ENCODE measurements at places on chromosomes 16 and 17.
A peak's percentile ranks its signal among the peaks of the same experiment; 100 is the strongest.

GRCh38 chr17:14360856-14361255 is 60.0 kb downstream of the HS3ST3B1 start:
- DNase-seq: no peak

DNA sequence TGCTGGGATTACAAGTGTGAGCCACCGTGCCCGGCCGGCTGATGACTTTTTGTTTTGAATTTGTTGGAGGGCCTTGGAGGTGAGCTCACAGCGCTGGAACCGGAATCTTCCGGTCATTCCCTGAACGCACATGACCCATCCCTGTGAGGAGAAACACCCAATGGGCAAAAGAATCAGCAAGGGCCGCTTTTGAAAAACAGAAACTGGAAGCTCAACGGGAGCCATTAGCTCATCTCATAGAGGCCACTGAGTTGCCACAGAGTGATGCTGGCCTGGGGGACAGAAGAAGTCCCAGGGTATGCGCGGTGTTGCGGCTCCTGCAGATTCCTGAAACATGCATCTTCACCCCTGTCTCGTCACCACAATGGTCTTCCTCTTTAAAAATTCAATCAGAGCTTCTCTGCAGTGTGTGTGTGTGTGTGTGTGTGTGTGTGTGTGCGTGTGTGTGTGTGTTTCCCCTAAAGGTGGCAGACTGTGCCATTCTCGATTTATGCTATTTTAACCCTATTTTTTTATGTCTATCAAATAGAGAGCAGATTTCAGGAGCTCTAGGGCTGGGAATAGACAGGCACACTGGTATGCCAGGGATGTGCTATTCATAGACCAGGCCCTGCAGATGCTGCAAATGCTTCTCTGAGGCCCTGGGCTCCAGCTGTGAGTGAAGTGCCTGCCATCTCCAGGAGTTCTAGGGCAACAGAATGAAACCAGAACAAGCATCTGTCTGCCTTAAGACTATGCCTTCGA is 68.3 kb downstream of the MARCHF10 start:
- DNase-seq: no peak

DNA sequence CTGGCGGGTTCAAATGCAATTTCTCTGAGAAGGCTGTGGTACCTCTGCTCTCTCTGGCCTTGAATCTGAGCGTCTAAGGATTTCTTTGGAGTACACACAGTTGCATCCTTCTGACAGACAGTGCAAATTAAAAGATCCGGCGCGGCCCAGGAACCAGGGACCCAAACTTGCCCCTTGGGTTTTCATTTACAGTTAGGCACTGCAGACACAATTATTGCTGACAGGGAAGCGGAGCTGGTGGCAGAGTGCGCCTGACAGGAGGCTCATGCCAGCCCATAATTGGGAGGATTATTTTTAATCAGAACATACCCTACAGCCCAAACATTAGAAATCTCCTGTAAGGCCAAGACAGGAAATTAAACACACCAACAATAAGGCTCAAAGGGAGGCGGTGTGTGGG is 1023.4 kb upstream of the RBFOX1 start:
- no peak for DNase-seq

DNA sequence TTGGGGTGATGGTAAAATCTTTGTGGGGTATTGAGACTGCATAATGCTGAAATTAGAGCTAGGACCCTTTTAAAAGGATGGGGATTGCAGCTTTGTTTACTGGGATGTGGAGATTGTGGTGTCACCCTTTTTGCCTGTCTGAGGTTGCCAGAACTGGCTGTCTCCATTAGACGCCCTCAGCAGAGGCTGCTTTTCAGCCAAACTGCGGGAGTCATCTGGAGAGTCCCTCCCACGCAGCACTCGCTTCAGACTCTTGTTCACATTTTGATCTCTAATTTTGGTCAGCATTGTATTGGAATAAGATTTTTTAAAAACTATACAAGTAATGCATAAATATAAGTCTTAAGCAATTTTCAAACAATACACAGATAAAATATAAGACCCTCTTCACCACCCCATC is 27.9 kb upstream of the JPT2 start:
- DNase-seq: no peak

DNA sequence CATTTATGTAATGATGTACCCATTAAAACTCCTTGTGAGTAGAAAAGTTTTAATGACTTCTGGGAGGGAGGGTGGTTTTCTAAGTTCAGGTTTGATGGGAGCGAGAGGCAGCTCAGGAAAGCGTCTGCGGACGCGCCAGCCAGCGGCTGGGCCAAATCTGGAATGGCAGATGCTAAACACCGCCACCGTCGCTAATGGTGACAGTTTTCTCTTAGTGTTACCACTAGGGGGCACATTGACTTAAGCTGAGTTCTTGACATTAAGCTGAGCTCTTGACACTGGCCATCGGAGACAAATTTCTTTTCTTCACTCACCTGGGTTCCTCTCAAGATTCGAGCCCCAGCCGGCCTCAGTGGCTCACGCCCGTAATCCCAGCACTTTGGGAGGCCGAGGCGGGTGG is 6.7 kb downstream of the TRPV1 start:
- peak; percentile 34 for DNase-seq

GRCh38 chr17:80882926-80883685 is 108.5 kb upstream of the CHMP6 start:
- no peak for DNase-seq

DNA sequence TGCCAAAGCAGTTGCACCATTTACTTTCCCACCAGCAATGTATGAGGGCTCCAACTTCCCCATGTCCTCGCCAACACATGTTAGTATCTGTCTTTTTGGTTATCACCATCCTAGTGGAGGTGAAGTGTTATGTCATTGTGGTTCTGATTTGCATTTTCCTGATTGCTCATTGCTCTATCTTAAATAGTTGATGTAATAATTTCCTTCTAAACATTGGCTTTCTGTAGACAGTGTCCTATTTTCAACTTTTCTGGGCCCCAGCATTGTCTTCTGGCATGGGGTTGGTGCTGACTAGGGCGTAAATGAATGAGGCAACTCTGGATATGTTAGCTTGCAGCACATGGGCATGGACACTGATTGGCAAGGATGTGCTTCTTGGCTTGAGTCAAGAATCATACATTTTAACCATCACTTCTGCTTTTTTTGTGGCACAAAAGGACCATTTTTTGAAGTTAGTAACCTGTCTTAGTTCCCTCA is 25.1 kb downstream of the PLCG2 start:
- no peak for DNase-seq

GRCh38 chr16:62450291-62450690 is 414.1 kb upstream of the CDH8 start:
- no peak for DNase-seq

GRCh38 chr17:61230461-61230860 is 169.2 kb upstream of the TBX2 start:
- DNase-seq: no peak

GRCh38 chr16:54405478-54405877 is 118.9 kb upstream of the IRX3 start:
- no peak for DNase-seq

DNA sequence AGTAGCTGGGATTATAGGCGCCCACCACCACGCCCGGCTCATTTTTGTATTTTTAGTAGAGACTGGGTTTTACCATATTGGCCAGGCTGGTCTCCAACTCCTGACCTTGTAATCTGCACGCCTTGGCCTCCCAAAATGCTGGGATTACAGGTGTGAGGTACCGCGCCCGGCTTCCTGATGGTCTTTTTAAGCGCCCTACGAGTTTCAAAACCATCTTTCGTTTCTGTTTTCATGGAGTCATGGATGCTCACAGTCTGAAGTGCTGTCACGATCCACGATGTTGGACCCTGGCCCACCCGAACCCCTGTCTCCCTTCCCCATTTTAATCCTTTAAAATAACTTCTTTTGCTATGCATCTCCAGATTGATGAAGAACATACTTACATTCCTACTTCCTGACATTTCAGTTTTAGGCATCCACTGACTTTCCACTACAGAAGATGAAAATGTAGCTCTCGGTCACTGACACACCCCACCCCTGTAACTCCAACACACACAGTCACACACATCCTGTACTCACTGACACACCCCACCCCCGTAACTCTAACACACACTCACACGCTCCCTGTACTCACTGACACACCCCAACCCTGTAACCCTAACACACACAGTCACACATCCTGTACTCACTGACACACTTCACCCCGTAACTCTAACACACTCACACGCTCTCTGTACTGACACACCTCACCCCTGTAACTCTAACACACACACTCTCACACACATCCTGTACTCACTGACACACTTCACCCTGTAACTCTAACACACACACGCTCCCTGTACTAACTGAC is 22.6 kb upstream of the WDR45B start:
- no peak for DNase-seq
